ENCODE measurements at places on chromosomes 6 and 20. TPM values are rescaled to one million over a fixed set of nuclear protein-coding genes. Genes with fewer than 3 reads are reported as not detected.

DNA sequence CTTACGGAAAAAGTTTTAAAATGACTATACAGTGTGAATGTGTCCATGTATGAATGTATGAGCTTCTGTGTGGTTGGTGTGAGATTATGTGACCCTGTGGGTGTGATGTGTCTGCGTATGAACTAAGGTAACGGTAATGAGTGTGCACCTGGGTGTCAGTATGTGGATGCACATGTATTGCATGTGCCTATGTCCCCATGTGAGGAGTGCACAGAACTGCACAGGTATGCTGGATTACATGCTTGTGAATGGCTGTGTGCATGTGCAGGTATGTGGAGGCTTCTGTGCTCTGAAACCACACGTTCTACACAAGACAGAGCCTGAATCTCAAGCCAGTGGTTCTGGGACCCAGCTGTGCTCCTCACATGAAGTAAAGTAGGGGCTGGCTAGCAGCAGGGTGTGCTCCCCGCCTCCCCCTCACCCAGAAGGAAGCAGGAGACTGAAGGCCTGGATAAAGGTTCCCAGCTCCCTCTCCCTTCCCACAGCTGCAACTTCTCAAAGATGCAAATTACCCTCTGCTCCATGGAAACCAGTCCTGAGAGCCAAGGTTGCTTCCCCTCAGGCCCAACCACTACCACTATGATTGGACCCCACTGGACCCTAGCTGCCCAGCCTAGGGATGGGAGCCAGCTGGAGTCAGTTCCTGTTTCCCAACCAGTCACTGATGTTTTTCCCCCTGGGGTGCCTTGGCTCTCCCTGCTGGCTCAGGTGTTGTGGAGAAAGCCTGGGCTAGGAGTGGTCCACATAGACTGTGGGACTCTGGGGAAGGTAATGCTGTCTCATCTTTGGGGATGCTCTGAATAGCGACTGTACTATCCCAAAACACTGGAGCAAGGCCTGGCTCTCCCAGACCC, 24.8 kb upstream of the SPDEF start:
- no peak for DNase-seq

The C6orf141 gene
- 2.6 TPM for total RNA-seq

GRCh38 chr20:41696428-41696827, 78.3 kb upstream of the CHD6 start:
- DNase-seq: no peak

DNA sequence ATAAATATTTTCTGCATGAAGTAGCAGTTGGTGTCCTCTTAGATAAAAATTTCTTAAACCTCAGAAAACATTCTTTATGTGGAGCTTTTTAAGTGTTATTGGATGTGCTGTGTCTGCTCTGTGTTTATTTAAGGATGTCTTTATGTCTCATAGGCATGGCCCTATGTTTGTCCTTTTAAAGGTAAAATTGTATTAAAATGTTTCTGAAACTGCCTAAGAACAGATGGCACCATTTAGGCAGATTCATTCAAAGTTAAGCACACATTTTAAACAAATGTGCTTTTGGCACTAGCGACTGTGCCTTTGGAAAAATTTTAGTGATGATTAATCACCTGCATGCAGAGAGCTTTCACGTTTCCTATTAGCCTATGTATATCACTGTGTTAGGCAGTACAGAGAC, 125.2 kb downstream of the KIF6 start:
- no peak for DNase-seq

The OOEP gene
- not detected for total RNA-seq

GRCh38 chr6:134744301-134744700, 205.6 kb downstream of the ALDH8A1 start:
- DNase-seq: no peak

GRCh38 chr6:130776287-130776925, 50.8 kb upstream of the SMLR1 start:
- DNase-seq: no peak

The CAGE1 gene
- total RNA-seq: not detected

DNA sequence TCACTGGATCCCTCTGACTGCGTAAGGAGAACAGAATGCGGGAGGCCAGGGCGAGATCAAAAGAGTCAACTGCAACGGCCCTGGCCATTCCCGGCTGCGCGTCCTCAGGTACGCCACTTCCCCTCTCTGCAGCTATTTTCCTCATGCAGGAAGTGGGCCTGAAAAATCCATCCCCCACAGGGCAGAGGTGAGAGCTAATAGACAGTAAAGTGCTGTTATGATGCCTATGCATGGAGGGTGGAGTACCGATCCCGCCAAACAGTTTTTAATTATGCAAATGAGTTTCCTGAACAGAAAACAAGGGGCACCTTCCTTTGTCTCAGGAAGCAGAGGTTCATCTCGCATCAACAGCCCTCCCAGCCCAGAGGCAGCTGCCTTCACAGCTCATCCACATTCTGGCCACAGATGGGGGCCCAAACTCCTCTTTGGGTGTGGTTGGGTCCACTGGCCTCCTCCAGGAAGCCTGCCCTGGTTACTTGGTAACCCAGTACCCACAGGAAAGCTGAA, 9.3 kb downstream of the PREX1 start:
- DNase-seq: no peak

DNA sequence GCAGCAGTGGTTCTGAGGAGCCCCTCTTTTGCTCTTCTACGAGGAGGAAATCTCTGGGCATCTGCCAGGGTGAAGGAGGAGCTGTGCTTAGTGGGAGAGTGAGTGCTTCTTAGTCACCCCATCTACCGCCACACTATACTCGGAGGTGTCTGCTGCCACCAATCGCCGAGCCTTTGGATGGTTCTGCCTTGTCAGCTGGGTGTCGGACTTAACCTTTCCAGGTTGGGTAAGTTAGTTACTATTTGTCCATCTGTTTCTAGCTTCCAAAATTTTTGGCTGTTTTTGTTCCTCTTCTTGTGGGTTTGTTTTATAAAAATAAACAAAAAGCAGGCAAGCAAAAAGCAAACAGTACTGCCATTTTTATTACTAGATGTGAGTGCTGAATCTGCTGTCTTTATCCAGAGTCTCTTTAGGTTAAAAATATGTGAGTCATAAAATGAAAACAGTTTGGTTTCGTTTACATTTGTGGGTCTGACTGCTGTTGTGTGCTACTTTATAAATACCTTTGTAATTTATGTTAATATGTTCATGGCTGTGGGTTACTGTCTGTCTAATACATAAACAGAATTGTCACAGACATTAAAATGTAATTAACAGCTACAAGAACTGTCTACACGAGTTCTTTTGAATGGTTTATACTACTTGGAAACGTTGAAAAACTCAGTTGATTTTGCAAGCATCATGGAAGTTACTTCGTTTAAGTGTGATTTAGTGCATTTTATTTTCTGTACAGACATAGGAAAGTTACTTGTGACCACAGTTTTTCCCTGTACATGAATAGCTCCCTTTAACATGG, 89.2 kb downstream of the ARID1B start:
- DNase-seq: peak; percentile 54

The BCAS1 gene
- not detected for total RNA-seq

DNA sequence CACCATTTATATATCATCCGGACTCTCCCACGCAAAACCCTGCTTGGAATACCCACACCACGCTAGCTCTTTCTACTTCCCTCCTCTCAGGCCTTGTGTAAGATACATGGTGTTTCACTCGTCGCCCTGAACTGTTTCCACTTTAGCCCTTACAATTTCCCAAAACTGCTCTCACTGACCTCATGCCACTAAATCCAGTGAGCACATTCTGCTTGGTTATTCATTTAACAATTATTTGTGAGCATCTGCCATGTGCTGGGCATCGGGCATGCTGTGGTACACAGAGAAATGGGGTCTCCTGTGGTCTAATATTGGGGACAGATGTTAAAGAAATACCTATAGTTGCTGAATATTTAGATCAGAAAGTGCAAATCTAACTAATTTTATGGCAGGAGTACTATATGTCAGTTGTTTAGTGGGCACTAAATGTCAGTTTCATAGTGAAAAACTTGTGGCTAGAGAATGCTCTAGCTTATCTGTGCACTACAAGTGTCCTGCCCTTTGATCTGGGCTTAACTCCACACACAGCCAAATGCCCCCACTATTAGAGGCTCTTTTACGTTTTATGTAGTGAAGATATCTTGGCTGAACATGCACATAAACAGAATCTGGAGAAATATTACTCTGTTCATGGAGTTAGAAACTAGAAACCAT, 41.0 kb downstream of the PLEKHG1 start:
- DNase-seq: no peak

- no peak for DNase-seq
Observed at GRCh38 chr6:15518878-15519277, 143.9 kb downstream of the DTNBP1 start.

The FAM229B gene
- total RNA-seq: 6.6 TPM

- DNase-seq: no peak
Observed at GRCh38 chr6:158717341-158718330, 67.8 kb downstream of the SYTL3 start.

The LCA5 gene
- total RNA-seq: 1.3 TPM

GRCh38 chr20:62266851-62267250, 28.5 kb downstream of the OSBPL2 start:
- DNase-seq: no peak

The SLC22A7 gene
- total RNA-seq: not detected

DNA sequence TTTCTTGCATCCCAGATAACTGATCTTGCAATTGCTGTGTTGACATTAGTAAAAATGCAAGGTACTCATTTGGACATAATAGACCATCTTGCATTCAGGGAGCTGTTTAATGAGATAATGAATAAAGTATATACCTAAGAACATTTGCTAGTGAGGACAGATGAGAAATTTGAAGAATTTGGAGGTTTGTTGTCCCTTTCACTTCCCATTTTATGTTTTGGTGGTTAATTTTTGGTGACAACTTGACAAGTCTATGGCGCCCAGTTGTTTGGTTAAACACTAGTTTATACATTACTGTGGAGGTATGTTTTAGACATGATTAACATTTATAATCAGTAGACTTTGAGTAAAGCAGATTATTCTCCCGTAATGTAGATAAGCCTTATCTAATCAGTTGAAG, 300.2 kb upstream of the SYNCRIP start:
- no peak for DNase-seq
